Endodermal cell (in vitro differentiated cells): ENCODE measurements at places on chromosomes 1 and 21.

DNA sequence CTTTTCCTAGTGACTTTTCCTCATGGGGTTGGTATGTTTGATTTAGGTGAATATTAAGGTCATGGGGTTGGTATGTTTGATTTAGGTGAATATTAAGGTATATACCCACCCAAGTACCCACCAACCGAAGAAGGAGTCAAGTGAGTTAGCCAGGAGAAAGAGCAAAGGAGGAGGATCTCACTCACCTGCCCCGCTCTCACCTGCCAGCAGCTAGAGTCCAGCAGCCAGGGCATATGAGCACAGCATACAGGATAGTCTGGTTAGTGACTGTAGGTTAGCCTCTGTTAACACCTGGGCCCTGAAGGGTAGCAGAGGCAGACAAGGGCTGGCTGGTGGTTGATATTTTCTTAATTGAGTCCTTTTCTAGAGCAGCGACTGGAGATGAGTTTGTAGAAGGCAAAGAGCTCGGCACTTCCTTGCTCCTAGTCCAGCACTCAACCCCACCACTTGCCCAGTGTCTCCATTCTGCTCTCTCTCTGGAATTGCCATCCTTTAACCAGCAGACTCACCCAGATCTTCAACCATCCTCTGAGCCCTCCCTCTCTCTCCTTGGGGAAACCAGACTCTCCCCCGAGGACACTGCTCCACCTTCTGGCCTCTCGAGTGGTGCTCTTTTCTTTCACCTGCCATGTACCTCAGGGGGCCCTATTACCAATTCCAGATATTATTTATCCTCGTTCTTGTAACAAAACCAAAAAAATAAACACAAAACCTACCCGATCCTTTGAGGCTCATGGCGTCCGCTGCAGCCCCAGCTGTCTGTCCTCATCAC, 16.3 kb upstream of the DESI2 start:
- DNase-seq, result peak; percentile 62

DNA sequence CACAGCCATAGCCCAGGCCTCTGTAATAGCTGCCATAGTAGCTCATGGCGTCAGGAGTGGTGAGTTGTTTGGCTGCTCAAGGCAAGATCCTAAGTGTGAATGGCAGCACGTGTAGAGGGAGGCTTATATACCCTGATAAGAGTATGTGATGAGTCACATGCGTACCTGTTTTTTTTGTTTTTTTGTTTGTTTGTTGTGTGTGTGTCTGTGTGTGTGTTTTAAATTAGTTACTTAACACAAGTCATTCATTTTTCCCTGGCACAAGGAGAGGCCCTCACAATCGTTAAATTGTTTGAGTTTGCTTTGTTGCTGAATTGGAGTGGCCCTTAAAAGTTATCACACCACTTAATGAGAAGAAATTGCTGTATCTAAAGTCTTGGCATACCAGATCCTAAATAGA, at the start of gene KRTAP19-4:
Gene KRTAP19-4, minus strand, starts transcription at position 101 of the 400 bp plus-strand sequence. Its CDS starts 55 bp downstream, at position 46.
- DNase-seq, result no peak

DNA sequence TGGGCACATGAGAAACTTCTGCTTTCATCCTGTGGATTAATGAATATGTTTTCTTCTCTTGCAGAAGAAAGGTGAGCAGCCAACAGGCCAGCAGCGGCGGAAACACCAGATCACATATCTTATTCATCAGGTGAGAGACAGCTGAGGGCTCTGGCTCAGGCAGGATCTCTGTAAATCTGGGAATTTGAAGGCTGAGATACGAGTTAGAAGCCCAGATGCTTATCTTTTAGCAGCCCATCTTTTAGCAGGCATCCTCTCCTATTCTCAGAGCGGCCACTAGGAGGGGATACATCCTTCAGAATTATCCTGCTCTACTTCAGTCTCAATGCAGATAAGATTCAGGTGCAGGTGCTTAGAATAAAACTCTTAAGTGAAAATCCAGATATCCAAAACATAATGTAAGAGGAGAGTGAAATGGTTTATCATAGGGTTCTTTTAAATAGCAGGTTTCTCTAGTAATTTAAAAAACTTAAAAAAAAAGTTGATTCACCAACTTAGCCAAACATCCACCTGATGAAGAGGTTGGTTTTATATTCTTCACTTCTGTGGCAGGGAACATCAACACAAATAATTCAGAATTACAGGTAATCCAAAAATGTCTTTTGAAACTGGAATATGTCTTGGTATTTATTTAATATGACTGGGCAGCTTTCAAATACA, 19.3 kb downstream of the SH2D2A start:
- DNase-seq, result peak; percentile 89

DNA sequence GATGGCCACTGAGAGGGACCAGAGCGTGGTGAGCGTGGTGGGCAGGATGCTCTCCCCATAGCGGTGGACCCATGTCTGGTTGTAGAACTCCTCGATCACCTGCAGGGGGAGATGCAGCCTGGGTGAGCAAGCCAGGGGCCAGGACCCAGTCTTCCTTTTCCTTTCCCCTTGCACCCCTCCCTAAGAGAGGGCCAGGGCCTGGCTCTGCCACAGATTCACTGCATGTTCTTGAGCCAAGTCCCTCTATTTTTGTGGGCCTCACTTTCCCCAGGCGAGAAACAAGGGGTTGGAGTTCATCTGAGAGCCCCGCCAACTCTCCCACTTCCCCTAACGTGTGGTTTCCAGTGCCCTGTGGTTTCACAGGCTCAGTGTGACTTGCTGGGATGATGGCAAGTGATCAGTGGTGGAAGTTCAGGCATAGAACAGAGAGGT, 27.5 kb downstream of the SLC2A1 start:
- peak; percentile 86 for DNase-seq

DNA sequence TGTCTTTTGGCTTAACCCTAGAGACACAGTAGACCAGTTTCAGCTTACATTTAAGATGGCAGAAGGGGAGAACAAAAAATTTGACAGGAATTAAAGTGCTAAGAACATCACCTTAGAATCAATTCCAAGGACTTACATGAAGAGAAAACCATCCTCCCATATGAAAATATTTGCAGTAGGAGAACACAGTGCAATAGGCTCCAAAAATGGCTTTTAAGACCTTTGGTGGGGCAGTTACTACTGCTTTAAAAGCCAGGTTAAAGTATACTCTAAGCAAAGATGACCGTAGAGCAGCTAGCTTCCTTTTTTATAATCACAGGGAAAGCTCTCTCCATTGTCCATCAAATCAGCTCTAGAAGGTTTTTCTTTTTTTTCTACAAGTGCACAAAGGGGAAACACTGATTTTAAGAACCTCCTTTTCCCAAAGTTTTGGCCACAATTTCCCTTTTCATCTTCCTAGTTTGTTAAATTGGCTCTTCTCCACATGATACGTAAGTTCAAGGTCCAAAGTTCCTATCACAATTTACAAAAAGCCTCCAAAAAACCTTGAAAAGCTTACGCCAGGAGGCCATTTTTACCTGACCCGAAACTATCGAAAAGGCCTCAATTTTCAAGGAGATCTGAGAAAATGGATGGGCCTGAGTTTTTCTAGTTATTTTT, 3.3 kb downstream of the TXNIP start:
- DNase-seq, result no peak
